Left hindlimb (tissue), 1 donor: ENCODE measurements at places on chromosomes 1 and 21.
A peak's percentile ranks its signal among the peaks of the same experiment; 100 is the strongest.

- no peak for DNase-seq
Measured at GRCh38 chr1:108154314-108154713, 45.8 kb downstream of the SLC25A24 start.

DNA sequence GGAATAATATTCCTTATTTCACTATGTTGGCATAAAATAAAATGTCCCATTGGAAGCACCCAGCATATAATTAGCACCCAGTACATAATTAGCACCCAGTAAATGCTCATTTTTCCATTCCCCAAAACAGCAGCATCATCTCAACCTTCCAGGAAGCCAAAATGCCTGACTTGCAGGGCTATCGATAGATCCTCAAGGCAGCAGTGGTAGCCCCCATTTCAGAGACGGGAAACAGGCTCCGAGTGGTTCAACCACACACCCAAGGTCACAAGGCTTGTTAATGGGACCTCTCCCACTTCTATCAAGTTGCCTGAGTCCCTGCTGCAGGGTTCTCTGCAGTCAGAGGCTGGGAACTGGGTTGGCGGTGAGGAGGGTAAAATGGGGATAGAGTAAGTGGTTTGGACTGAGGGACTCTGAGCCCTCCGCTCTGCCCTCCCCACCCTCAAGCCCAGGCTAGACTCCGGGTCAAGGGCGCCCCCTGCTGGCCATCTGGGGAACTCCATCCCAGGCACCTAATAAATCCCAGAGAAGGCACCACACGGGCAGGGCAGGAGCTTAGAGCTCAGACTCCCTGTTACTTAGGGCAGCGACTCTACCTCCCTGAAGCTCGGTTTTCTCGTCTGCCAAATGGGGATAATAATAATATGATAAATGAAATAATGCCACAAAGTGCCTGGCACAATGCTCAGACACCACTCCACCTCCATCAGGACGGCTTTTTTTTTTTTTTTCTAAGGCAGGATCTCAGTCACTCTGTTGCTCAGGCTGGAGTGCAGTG, 21.9 kb upstream of the LAPTM5 start:
- DNase-seq: peak; percentile 88

GRCh38 chr1:241767737-241768136, 80.3 kb upstream of the EXO1 start:
- DNase-seq: no peak

- no peak for DNase-seq
Measured at GRCh38 chr1:6392809-6393399, 663 bp downstream of the ACOT7 start.

- DNase-seq: no peak
Measured at GRCh38 chr1:222897527-222898190, 82.8 kb downstream of the DISP1 start.

- peak; percentile 40 for DNase-seq
Measured at GRCh38 chr1:83583351-83584014, 415.4 kb downstream of the TTLL7 start.

- no peak for DNase-seq
Measured at GRCh38 chr21:14841511-14842472, 223.0 kb downstream of the NRIP1 start.

- DNase-seq: no peak
Measured at GRCh38 chr1:83515578-83516154, 483.3 kb downstream of the TTLL7 start.

GRCh38 chr21:25329227-25329825, 278.0 kb downstream of the MRPL39 start:
- DNase-seq: peak; percentile 25

GRCh38 chr1:208644401-208645160, 400.4 kb upstream of the PLXNA2 start:
- no peak for DNase-seq

GRCh38 chr1:164191191-164191590, 367.8 kb upstream of the PBX1 start:
- DNase-seq: no peak

DNA sequence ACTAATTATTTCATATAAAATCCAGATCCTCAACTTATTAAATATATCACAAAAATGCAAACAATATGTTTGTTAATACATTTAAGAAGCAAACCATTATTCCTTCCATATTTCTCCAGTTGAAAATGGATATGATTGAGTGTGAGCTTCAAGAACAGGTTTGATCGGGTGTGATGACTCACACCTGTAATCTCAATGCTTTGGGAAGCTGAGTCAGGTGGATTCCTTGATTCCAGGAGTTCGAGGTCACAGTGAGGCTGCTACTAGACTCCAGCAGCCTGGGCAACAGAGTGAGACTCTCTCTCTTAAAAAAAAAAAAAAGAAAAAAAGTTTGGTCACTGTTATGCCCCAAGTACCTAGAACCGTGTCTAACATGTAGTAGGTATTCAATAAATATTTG, 42.9 kb upstream of the RRP15 start:
- no peak for DNase-seq

GRCh38 chr1:151809985-151810556, 4.9 kb upstream of the LINGO4 start:
- no peak for DNase-seq

DNA sequence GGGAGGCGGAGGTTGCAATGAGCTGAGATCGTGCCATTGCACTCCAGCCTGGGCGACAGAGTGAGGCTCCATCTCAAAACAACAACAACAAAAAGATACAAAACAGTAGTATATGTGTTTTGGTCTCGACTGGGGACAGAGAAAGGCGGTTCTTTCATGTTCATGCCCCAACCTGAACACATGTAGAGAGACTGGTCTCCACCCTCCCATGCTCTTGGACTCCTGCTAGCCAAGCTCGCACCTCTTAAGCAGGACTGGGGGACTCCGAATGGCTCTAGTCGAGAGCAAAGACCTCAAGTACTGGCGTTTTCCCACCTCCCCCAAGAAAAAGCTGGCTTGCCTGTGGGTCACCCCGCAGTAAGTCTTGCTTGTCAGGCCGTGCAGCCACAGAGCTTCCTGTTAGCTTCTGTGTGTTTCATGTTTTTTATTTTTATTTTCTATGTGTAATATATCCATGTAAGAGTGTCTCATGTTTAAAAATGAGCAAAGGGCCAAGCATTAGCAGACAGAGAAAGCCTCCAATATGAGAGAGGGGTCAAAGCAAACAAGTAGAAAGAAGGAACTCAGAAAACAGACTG, 91.6 kb downstream of the SCCPDH start:
- DNase-seq: no peak

DNA sequence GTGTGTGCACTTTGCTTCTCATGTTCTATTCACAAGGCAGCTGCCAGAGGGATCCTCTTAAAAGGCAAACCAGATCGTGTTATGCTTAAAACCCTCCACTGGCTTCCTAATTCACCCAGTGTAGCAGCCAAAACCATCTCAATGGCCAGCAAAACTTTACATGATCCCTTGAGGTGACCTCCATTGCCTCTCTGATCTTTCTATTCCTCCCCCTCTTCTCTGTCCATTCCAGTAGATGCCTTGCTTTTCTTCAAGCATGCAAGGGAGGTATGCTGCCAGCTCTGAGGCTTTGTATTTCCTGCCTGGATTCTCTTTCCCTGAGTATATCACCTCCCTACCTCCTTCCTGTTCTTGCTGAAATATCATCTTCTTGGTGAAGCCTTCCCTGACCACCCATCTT, 93.2 kb upstream of the KCNK2 start:
- DNase-seq: no peak

DNA sequence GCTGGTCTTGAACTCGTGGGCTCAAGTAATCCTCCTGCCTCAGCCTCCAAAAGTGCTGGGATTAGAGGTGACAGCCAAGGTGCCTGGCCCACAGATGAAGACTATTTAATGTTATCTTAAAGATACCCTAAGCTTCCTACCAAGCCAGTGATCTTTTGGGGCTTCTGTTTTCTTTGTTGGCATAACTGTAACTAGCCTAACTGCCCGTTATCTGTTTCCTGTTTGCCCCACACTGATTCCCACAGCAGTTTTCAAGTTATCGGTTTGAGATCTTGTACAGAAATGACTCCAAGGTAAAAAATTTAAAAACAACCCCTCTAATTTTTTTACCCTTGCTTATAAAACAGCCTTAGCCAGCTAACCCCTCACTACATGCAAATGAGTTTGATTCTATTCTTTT, 12.4 kb downstream of the SELL start:
- DNase-seq: no peak

GRCh38 chr1:110495926-110496600, 22.9 kb downstream of the KCNA10 start:
- DNase-seq: peak; percentile 55

- no peak for DNase-seq
Measured at GRCh38 chr1:154720328-154721297, 112.6 kb upstream of the ADAR start.

DNA sequence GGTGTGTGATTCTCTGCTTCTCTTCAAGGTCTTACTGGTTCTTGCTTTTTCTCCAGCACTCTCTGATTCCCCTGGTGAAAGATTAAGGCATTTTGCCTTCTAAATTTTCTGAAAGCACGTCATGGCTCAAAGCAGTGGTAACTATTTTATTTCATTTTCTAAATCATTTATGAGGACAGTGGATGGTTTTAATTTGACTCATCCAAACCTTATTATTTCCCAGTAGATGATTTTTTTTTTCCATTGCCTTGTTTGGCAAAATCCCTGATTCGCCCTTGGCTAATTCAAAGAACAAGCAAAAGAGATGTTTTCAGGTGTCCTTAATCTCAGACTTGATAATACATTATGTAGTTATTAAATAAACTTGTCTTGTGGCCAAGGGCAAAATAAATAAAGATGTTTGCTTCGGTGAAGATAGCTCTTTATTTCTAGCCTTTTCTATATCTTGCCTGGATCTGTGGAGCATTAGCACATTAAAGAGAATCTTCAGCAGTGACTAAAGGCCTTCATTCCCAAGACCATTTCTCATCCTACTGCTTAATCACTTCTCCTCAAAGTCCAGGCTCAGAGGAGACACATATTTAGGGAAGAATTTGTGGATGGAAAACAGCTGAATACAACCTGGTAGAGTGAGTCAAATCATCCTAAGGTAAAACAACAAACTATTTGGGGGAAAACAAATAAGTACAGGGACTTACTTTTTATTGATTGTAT, 359.8 kb downstream of the DUSP10 start:
- DNase-seq: no peak

GRCh38 chr1:171969813-171970212, 128.5 kb downstream of the DNM3 start:
- DNase-seq: no peak

DNA sequence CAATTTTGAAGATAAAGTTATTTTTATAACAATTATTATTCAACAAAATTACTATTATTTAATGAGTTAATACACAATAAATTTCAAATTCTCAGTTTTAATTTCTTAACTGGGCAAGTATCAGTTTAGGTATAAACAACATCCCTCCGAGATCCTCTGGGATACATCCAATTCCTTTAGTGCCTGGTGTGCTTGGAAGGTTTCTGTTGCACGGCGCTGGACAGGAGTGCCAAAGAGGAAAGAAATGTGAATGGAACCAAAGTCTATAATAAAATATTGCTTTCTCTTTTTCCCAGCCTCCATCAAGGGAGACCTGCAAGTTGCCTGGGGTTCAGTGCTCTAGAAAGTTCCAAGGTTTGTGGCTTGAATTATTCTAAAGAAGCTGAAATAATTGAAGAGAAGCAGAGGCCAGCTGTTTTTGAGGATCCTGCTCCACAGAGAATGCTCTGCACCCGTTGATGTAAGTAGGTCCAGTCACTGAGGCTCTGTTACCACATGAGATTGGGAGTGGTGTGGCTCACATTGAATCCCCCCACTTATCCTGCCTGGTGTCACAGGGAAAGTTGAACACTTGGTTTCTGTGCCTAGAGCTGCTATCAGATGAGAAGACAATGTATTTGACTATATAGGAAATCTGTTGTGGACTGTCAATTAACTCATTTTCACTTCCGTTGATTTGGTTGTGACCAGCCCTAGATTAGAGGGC, 22.8 kb downstream of the DDR2 start:
- no peak for DNase-seq
